ENCODE measurements at places on chromosomes 12 and 14.
A peak's percentile ranks its signal among the peaks of the same experiment; 100 is the strongest.

DNA sequence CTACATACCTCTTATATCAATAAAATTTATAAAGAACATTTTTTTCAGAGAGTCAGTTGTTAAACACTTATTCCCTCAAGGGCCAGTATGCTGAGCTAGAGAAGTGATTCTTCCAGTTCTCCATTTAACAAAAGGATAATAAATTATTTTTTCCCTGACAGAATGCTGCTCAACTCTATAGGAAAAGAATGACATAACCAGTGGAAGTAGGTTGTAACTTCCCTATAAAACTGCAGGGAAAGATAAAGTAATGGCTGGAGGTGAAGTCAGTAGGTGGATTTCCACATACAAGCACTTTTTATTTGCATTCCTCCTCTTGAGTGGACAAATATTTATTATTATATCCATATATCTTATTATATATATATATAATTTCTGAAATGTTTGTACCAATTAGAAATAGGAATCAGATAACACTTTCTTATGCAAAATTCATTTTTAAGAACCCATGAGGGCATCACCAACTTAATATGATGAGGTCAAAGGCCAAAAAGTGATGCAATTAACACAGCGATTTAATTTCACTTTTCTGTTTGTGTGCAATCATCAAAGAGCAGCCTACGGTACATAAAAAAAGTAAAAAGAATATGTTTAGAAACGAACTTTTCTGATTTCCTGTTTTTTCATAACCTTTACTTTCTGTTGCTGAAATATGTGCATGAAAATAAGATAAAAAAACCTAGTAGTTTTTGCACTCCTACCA lies 175.3 kb downstream of the PRKD1 start:
- no peak for DNase-seq

DNA sequence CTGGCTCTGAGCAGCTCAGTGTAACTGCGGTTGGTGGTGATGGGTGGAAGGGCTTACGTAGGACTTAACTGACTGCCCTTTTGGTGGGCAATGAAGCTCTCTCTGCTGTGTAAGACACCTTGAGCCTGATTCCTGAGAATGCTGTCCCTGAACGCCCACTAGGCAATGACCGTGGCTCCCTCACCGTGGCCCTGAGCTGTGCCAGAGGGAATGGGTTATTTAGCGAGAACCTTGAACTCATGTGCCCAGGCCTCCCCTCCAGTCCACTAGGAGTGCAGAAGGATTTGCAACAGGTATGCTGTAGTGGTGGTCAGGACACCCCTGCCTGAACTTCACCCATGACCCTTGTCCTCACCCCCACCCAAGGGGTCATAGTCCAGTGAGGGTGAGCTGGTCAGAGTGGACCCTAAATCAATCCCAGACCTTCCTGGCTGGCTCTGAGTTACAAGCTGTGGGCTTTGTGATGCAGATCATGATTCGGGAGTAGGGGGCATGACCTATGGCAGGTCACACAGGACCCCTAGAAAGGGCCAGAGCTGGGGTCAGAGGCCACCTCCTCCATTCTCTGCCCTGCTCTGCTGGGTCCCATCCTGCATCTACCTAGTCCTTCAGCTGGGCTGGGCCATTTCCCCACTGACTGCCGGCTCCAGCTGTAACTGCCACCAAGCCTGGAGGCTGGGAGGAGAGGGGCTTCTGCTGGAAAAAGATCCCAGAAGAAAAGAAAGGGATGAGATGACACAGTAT lies 14.5 kb upstream of the ANKRD33 start:
- no peak for DNase-seq

- peak; percentile 64 for DNase-seq
These were observed 101.8 kb upstream of the EGLN3 start for GRCh38 chr14:34052658-34053014.

DNA sequence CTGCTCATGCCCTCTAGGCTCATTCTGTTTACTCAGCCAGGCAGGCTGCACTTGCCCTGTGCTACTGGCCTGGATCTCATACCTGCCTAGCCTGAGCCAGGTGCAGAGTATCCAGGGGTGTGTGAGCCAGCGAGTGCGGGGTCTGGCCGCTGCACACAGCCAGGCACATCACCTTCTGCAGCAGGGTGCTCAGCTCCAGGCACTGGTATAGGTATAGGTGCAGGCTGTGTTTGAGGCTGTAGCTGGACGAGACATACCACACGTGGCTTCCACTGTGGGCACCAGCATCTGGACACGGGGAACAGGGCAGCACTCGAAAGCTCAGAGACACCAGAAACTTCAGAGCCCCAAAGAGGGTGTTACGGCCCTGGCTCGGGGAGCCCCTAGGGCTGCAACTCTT lies 424.2 kb downstream of the RERGL start:
- DNase-seq: no peak

GRCh38 chr12:131060011-131060703 lies 106.5 kb downstream of the ADGRD1 start:
- DNase-seq: no peak

DNA sequence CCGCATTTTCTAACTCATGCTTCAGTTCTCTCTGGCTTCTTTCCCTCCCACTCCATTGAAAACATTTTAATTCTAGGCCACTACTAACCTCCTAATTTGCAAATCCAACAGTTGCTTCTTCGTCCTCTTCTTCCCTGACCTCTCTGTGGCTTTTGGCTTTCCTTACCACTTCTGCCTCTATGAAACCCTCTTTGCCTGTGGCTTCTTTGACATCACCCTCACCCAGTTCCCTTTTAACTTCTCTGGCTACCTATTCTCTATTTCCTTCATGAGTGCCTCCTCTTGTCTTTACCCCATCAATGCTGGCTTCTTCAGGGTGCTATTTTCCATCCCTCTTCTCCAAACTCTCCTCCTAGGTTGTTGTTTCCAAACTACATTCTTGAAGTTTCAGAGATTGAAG lies 4.4 kb upstream of the HCFC2 start:
- no peak for DNase-seq

- DNase-seq: no peak
These were observed 120.2 kb downstream of the DAAM1 start for GRCh38 chr14:59308673-59309072.

DNA sequence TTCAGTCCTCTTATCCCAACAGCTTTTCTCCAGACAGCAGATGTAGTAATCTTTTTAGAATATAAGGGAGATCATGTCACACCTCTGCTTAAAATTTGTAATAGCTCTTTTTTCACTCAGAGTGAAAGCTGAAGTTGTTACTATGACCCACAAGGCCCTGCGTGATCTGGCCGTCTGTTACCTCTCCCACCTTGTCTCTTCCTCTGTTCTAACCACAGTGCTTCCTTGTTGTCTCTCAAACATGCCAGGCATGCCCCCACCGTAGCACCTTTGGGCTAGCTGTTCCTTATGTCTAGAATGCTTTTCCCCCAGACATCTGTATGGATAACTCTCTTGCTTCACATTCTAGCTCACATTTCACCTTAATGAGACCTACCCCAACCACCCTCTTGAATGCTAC lies 6.5 kb downstream of the NECAP1 start:
- DNase-seq: no peak

GRCh38 chr12:14076538-14076937 lies 95.1 kb upstream of the GRIN2B start:
- no peak for DNase-seq

DNA sequence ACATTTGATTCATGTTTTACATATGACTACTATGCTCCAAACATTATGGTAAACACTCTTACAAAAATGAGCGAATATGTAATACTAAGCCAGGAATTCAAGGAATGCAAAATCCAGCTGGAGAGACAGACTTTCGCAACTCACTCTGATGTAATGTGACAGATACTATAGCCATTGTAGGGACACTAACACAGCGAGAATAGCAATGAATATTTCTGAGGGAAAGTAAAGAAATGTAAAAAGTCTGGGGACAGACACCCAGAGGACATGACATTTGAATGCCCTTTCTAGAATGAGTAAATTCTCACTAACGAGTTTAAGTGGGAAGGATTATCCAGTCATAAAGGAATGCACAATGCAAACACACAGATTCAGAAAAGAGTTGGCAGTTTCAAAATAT lies 121.9 kb downstream of the PIK3C2G start:
- DNase-seq: peak; percentile 93

GRCh38 chr14:93936245-93936644 lies 9.1 kb downstream of the FAM181A start:
- no peak for DNase-seq

- DNase-seq: peak; percentile 88
These were observed 90.0 kb downstream of the RIN3 start for GRCh38 chr14:92603309-92604242.

GRCh38 chr14:37712976-37713431 lies 117.6 kb downstream of the TTC6 start:
- no peak for DNase-seq
